Right lobe of liver (tissue), 6 donors: ENCODE measurements at places on chromosomes 1 and 21. TPM values are rescaled to one million over a fixed set of nuclear protein-coding genes. Genes with fewer than 3 reads are reported as not detected.

The ARHGAP30 gene
- 3.1 TPM for total RNA-seq

The PRAMEF12 gene
- total RNA-seq = not detected

The GPR137B gene
- total RNA-seq = 4.9 TPM

The HPCA gene
- total RNA-seq = not detected

The URB1 gene
- total RNA-seq = 10.2 TPM

The MAB21L3 gene
- total RNA-seq = 1.2 TPM

The OR2T33 gene
- total RNA-seq = not detected

The LYPLAL1 gene
- total RNA-seq = 16.5 TPM

The NHLH1 gene
- 0.07 TPM for total RNA-seq

The GUCA2A gene
- not detected for total RNA-seq

The C1orf56 gene
- 4.7 TPM for total RNA-seq

The ADIPOR1 gene
- 62.2 TPM for total RNA-seq

The GUK1 gene
- 108 TPM for total RNA-seq

The CHIA gene
- not detected for total RNA-seq

The MIXL1 gene
- not detected for total RNA-seq

The TNNT2 gene
- total RNA-seq = 1.1 TPM

The SPRR2B gene
- not detected for total RNA-seq

The EXTL1 gene
- total RNA-seq = not detected

The NGF gene
- total RNA-seq = 1.3 TPM

The ADCY10 gene
- total RNA-seq = 5.4 TPM

The CFAP74 gene
- 3.5 TPM for total RNA-seq

The DLGAP3 gene
- not detected for total RNA-seq

The LAMTOR2 gene
- total RNA-seq = 60.7 TPM

The SH3D21 gene
- total RNA-seq = 1.3 TPM

The CDA gene
- total RNA-seq = 23.4 TPM

The TSPAN2 gene
- total RNA-seq = not detected

The GBP2 gene
- total RNA-seq = 22.2 TPM

The MAP7D1 gene
- 10.2 TPM for total RNA-seq

The IL12RB2 gene
- total RNA-seq = 0.33 TPM

The KRTAP6-3 gene
- total RNA-seq = not detected
